ENCODE measurements at places on chromosomes 12 and 14.

- no peak for DNase-seq
Observed at GRCh38 chr12:20421421-20421820, 53.1 kb downstream of the PDE3A start.

DNA sequence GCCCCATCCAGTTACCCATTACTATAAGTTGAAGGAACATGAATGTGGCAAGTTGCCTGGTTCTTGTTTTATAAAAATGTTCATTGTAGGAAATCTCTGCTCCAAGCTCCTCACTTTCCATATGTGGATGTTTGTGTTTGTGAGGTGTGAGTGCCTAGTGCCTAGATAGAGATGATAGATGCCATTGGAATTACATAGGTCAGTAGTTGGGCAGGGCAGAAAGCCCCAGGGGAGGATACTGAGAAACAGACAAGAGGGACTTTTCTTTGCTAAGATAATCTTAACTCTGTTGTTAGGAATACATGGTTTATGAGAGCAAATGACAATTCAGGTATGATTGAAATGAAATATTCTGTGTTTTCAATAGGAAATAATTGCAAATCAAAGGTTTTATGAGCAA, 226.3 kb upstream of the GRIP1 start:
- DNase-seq, result no peak

GRCh38 chr12:64335886-64336466, 54.6 kb downstream of the C12orf56 start:
- no peak for DNase-seq

DNA sequence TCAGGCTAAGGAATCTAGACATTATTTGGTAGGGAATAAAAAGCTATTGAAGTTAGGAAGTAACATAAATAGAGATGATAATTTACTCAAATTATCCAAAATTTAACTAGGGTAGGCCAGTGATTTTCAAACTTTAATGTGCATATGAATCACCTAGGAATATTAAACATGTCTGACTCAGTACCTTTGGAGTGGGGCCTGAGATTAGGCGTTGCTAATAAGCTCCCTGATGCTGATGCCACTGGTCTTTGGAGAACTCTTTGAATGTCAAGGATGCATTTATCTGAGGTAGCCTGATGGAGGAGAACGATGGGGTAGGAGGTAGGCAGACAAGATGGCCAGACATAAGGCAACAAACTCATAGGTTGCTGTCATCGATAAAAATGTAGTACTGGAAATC, 33.2 kb downstream of the EFCAB11 start:
- no peak for DNase-seq

GRCh38 chr12:53193040-53193439, 12.3 kb upstream of the CSAD start:
- no peak for DNase-seq

GRCh38 chr14:101113835-101114725, 210.6 kb upstream of the RTL1 start:
- no peak for DNase-seq

- DNase-seq, result no peak
Observed at GRCh38 chr12:18461758-18462157, 200.4 kb downstream of the PIK3C2G start.

- DNase-seq, result no peak
Observed at GRCh38 chr12:81572411-81572810, 186.7 kb downstream of the PPFIA2 start.

DNA sequence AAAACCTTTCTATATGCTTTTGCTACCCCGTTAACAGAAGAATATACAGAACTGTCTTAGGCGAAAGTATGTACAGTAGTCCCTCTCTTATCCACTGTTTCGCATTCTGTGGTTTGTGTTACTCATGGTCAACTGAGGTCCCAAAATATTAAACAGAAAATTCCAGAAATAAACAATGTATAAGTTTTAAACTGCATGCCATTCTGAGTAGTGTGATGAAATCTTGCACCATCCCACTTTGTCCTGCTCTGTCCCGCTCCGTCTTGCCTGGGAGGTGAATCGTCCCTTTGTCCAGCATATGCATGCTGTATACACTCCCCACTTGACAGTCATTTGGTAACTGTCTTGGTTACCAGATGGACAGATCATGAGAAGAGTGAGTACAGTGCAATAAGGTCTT, 70.1 kb upstream of the STRN3 start:
- no peak for DNase-seq

- DNase-seq, result no peak
Observed at GRCh38 chr12:113665457-113665856, 193.8 kb upstream of the LHX5 start.

- no peak for DNase-seq
Observed at GRCh38 chr12:132329720-132330548, 545 bp upstream of the GALNT9 start.

GRCh38 chr12:73514672-73515071, 1023.0 kb upstream of the ATXN7L3B start:
- no peak for DNase-seq

GRCh38 chr14:74444866-74445265, 18.9 kb upstream of the SYNDIG1L start:
- no peak for DNase-seq

- no peak for DNase-seq
Observed at GRCh38 chr12:108379823-108380222, 40.7 kb upstream of the CMKLR1 start.

DNA sequence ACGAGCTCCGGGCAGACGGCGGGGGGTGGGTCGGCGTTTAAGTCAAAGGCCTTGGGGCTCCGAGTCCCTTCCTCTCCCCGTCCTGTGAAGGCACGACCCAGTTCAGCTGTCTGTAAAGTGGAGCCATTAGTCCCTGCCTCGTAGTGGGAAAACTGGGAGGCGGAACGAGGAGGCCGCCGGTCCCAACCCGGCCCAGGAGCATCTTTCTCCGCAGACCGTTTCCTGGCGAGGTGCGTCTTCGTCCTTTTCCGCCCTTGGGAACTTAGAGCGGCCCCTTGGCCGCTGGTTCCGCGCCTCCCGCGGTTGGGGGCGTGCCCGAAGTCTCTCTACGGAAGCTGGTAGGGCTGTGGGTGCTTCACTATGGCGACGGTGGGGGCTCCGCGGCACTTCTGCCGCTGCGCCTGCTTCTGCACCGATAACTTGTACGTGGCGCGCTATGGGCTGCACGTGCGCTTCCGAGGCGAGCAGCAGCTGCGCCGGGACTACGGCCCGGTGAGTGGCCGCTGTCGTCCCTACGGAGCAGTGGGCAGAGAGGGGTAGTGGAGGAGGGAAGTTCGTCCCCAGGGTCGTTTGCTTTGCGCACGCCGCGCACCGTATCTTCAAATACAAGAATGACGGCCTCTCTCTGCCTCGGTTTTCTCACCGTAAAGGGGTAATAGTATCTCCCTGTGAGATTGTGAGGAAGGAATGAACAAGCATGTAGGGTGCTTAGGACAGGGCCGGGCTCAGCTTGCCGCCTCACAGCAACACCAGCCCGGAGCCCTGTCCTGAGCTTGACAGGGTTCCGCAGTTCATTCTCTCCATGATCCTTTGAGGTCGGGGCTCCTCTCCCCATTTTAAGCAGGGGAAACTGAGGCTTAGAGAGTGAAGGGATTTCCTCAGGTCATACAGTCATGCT, at the start of gene OGFOD2:
OGFOD2 (plus strand) TSS at position 353 of the 898 bp plus-strand sequence; CDS start at position 361, 8 bp downstream.
- peak; percentile 81 for DNase-seq

GRCh38 chr14:104863923-104864266, 1.2 kb upstream of the CEP170B start:
- no peak for DNase-seq

DNA sequence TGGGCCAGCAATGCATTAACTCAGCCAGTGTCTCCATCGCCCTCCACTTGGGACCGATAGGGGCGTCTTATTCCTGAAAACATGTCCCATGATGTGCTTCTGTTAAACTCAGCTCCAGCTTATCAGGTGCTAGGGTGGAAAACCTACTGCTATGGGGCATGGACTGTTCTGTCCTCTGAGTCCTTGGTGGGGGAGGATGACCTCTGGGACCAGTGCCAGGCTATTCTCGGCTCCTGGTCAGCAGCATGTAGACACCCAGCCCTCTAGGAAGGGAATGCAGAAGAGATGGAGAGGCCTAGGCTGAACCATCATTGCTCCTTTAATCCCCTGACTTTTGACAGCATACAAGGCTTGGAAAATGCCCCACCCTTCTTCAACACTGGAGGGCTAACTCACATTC, 486.2 kb downstream of the MED13L start:
- DNase-seq, result no peak

GRCh38 chr14:71415404-71415690, 508.1 kb downstream of the PCNX1 start:
- DNase-seq, result no peak

DNA sequence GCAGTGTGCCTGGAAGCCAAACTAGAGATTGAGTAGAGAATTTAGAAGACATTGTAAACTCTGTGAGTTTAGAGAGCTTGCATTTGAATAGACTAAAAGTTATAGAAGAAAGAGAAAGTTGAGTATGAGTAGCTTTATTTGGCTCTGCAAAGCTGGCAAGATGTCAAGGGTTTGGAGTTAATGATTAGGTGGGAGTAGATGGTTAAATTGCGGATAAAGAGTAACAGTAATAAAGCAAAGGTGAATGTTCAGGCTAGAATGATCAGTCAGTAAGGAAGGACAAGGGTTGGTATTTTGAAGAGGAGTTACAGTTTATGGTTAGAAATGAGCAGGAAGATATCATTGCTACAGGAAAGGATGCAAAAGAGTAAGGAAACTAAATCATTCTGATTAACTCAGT, 5.2 kb downstream of the PPM1A start:
- DNase-seq, result no peak

GRCh38 chr12:93979189-93979588, 169.2 kb upstream of the PLXNC1 start:
- DNase-seq, result no peak

- no peak for DNase-seq
Observed at GRCh38 chr14:35285168-35286002, 6.8 kb upstream of the PSMA6 start.

DNA sequence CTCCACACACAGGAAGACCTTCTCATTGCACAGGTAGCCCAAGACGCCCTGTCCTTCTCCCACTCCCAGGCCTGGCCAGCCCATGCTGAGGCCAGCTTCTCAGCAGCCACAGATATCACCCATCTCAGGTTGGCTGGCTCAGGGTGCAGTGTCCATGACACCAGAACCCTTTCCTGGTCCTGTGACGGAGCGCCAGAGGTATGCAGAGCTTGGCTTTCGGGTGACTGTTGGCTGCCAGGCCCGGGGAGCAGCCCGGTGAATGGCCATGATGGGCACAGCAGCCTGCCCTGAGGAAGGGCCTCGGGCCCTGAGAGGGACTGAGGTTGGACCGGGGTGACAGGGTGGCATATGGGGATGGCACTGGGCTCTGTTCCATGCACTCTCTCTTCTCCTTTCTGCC, 173.4 kb downstream of the TSPAN9 start:
- no peak for DNase-seq

DNA sequence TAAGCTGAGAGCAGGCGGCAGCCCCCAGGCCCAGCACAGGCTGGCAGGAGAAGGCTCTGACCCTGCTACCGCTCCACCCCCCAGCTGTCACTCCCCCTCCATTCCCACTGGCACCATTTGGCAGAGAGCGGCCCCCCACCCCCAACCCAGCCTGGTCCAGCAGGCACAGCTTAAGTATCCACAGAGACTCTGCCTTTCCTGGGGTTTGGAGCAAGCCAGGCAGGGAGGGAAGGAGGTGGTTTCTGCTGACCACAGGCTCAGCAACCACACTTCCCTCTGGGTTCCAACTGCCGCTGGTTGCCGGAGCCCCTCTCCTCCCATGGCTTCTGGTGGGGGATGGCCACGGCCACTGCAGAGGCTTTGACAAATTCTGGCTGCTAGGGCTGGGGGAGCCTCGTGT, 30.5 kb upstream of the CCND2 start:
- DNase-seq, result no peak

- DNase-seq, result peak; percentile 57
Observed at GRCh38 chr12:2834581-2835491, at the start of gene NRIP2. Gene NRIP2 (minus strand): TSS chr12:2835035. CDS start chr12:2834983, 52 bp downstream.

GRCh38 chr12:44777044-44777443, 99.1 kb downstream of the NELL2 start:
- DNase-seq, result no peak

- DNase-seq, result no peak
Observed at GRCh38 chr14:59271734-59272133, 83.3 kb downstream of the DAAM1 start.

DNA sequence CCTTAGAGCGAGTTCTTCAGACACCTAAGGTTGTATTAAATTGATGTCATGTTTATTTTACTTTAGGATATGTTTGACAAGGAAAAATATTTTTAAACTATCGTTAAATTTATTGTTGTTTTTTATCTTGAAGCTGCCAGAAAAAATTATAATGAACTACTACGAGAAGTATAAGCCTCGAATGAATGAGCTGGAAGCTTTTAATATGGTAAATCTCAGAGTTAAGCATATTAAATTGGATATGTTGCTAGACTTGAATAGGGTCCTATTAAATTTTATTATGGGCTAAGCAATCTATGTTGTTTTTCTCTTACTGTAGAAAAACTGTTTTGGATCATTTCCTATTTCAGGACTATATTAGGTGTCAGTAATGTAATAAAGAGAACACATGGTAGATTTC, 118.2 kb downstream of the METTL25 start:
- no peak for DNase-seq

- no peak for DNase-seq
Observed at GRCh38 chr12:82862069-82862841, 175.5 kb downstream of the TMTC2 start.

GRCh38 chr12:109289551-109289950, 19.5 kb downstream of the FOXN4 start:
- DNase-seq, result no peak

- no peak for DNase-seq
Observed at GRCh38 chr12:107657133-107657532, 28.5 kb upstream of the PWP1 start.

- DNase-seq, result no peak
Observed at GRCh38 chr12:105341010-105341409, 10.5 kb downstream of the C12orf75 start.

DNA sequence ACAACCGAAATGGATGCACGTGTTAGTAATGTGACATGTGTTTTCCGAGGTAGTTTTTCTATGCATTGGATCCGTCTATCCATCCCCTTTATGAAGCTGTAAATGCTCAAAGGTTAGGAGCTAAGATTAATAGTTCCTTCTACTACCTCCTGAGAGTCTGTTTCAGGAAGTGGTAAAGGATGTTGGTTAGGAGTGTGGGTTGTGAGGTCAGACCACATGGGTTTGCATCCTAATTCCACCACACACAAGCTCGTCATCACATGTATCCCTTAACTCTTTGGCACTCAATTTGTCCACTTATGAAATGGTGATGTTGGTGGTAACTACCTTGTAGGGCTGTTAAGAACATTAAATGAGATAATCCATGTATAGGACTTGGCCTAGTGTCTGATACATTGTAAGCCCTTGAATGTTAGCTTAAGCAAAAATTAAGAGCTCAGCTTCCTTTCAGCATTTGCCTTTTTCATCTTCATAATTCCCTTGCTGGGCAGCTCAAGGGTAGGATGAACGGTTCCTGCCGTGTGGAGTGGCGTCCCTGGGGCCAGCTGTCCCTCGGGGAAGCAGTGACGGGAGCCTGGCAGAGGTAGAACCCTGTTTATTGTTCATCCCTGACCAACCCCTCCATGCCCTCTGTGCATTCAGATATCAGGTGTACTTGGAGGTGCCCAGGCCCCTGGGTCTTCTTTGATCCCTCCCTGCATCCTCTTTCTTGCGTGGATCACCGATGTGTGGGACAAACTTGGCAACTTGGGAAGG, 52.3 kb downstream of the TSPAN9 start:
- DNase-seq, result no peak

GRCh38 chr14:94904636-94905035, 134.7 kb upstream of the GSC start:
- no peak for DNase-seq

GRCh38 chr12:96549341-96549740, 60.0 kb downstream of the CFAP54 start:
- no peak for DNase-seq

- no peak for DNase-seq
Observed at GRCh38 chr12:92008345-92008744, 137.3 kb downstream of the BTG1 start.

GRCh38 chr14:59343585-59343984, 121.6 kb downstream of the GPR135 start:
- peak; percentile 13 for DNase-seq
